ENCODE measurements at places on chromosomes 16 and 17.

DNA sequence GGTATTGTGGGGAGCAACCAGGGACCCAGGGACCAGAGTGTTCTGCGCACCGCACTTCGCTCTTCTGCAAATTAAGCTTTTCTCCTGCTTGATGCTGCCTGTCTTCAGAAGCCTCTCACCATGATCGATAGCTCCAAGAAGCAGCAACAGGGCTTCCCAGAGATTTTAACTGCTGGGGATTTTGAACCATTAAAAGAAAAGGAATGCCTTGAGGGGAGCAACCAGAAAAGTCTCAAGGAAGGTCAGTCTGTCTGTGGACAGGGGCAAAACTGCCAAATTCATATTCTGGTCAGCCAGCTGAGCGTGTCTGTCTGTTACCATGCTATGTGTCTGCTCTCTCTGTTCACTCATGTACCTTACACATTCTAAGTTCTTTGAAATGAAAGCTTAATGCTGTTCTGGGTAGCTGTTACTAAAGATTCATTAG is 115.7 kb downstream of the MRTFB start:
- no peak for DNase-seq

DNA sequence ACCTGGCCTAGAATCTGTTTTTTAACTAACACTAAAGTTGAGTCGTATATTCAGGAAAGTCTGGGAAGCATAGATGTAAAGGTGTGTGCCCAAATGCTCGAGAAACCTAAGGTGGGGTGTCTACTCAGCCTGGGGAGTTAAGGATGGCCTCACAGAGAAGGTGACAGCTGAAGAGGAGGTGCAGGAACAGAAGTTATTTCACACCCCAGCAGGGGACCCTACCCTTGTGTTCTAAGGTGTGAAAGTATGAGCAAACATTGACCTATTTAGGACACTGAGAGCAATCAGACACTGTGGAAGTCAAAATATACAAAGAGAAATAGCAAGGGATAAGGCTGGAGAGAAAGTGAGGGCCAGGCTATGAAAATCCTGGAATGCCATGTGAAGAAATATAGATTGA is 49.0 kb upstream of the DHX40 start:
- DNase-seq = no peak

- no peak for DNase-seq
Observed at GRCh38 chr17:28573966-28574480, 2.7 kb downstream of the ALDOC start.

- no peak for DNase-seq
Observed at GRCh38 chr17:73521376-73521775, 122.9 kb downstream of the SDK2 start.

DNA sequence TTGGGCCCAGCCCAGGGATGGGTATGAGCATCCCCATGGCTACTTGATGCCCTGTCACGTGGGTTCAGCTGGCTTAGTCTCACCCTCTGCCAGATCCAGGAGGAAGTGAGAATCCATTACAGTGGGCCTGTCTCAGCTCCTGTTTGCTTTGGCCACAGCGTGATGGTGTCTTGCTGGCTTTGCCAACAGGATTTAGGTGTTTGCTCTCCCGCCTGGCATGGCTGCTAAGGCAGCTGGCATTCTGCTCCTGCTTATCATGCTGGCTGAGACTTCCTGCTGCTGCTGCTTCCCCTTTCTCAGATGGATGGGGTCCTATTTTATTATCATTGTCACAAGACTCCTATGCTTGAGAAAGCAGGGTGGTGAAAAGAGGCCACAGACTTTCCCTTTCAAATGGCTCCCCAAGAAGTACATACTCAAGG is 28.3 kb upstream of the HOXB13 start:
- DNase-seq = no peak

- DNase-seq = no peak
Observed at GRCh38 chr16:77064037-77064436, 127.0 kb upstream of the MON1B start.

GRCh38 chr16:81035975-81036750 is 521 bp downstream of the ATMIN start:
- DNase-seq = no peak
